ENCODE measurements at places on chromosomes 7 and 10. TPM values are rescaled to one million over a fixed set of nuclear protein-coding genes. Genes with fewer than 3 reads are reported as not detected.

Gene LRRC4
- 0.39 TPM for total RNA-seq

Gene PSTK
- total RNA-seq = 6.3 TPM

GRCh38 chr7:28586736-28587135 lies 174.4 kb downstream of the CREB5 start:
- no peak overlapping the region for H3K27ac ChIP-seq
- no peaks in the 10 kb centered on the region for H3K27me3 ChIP-seq
- DNase-seq = no peak
- no peak overlapping the region for H3K4me3 ChIP-seq
- H3K4me1 ChIP-seq = no peaks in the 10 kb centered on the region

GRCh38 chr7:70710011-70710480 lies 421.9 kb upstream of the GALNT17 start:
- no peaks in the 10 kb centered on the region for H3K36me3 ChIP-seq
- no peak overlapping the region for H3K4me3 ChIP-seq
- no peaks in the 10 kb centered on the region for H3K27me3 ChIP-seq
- no peaks in the 10 kb centered on the region for H3K4me1 ChIP-seq
- H3K27ac ChIP-seq = no peak overlapping the region
- DNase-seq = no peak

DNA sequence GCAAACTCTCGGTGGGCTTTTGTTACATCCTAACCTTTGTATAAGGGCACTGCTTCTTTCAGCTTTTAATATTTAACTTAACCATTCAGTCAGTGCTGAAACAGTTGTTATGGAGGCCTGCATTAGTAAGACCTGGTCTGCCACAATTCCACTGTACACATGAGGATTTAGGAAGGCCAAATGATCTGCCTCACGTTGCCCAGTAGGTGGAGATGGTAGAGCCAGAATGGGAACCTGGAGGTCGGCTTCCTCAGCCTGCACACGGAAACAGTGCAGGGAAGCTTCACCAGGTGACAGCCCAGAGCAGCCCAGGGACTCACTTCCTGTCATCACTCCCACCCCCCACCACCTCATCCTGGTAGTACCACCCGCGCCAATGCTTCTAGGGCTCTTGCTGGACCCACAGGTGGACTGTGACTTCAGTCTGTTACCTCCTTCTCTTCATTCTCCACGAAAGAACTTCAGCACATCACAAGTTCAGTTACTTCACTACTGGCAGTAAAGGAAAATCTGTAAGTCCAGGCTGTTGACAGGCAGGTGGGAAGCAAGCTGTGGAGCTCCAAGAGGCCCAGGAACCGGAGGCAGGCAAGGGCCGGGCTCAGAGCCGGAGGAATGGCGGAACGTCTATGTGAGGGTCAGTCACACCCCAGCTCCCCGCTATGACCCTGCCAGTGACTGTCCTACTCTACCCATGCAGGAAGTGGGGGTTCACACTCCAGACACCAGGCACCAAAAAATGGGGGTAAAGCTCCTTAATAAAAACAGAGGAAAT lies 480.3 kb upstream of the C7orf33 start:
- no peaks in the 10 kb centered on the region for H3K36me3 ChIP-seq
- H3K27me3 ChIP-seq = no peaks in the 10 kb centered on the region
- DNase-seq = no peak
- no peak overlapping the region for H3K4me3 ChIP-seq
- no peaks in the 10 kb centered on the region for H3K4me1 ChIP-seq

DNA sequence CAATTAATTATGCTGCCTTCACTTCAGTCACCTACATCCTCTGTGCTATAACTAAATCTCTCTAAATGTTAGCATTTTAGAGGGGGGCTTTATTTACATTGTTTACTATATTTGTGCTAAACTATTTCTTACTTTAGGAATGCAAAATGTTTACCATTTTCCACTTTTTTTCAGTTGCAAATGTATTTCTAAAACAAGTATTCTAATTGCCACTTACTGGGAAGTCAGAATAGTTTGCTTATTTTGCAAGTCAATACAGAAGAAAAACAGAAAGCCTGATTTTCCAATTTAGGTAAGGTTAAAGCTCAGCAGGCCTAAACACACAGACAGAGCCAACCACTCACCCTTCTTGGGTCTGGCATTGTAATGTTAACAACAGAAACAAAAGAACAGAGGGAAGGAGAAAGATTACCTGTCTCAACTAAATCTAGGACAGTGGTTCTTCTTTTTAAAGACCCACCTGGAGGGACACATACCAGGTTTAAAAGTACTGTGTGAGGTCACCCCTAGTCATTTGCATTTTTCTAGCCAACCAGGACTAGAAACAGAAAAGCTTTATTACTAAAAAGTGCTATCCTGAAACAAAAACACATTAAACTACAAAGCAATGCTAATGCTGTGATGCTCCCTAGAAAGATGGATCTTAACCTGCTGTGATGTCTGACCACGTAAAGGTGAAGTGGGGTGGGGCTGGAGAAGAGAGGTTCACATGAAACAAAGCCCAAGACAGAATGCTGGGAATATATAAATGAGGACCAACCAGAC lies 178.2 kb downstream of the SLC25A13 start:
- H3K27me3 ChIP-seq = no peaks in the 10 kb centered on the region
- no peak overlapping the region for H3K27ac ChIP-seq
- no peak for DNase-seq
- peaks cover 6% of the 10 kb centered on the region for H3K4me1 ChIP-seq
- H3K4me3 ChIP-seq = no peak overlapping the region

DNA sequence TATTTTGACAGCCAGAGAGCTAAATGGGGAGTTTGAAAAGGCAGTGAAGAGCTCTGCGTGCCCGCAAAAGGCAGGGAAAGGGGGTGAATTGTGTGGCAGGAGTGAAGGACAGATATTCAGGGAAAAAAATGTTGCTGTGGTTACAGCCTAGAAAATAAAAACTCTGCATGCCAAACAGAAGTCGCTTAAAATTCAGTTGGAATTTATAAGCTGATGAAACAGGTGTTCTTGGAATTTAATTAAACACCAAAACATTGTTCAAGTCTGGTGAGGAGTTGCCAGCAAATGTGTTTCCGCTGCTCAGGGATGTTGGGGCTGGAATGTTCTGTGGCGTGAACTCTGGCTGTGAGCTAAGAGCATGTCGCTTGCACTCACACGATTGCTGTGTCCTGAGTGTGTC lies 169.3 kb downstream of the ADRA2A start:
- H3K4me1 ChIP-seq = no peaks in the 10 kb centered on the region
- no peaks in the 10 kb centered on the region for H3K27me3 ChIP-seq
- no peak overlapping the region for H3K4me3 ChIP-seq
- no peaks in the 10 kb centered on the region for H3K36me3 ChIP-seq
- H3K27ac ChIP-seq = no peak overlapping the region

DNA sequence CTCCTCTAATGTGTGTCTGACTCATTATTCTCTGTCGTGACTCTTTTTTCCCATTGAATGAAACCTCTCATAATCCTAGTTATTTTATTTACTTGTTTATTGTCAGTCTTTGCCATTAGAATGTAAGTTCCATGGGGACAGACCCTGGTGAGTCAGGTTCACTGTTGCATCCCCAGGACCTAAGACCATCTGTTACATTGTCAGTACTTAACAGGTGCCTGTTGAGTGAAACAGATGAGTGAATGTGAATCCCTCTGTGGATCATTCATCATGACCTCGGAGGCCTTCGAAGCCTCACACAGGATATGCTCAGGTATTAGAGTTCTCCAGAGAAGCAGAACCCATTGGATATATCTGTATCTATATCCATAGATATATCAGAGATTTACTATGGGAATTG lies 120.1 kb downstream of the PFKFB3 start:
- no peak overlapping the region for H3K27ac ChIP-seq
- H3K4me1 ChIP-seq = no peaks in the 10 kb centered on the region
- H3K27me3 ChIP-seq = no peaks in the 10 kb centered on the region
- DNase-seq = no peak
- H3K4me3 ChIP-seq = no peak overlapping the region

GRCh38 chr7:39656415-39656814 lies 33.0 kb downstream of the RALA start:
- no peak for DNase-seq
- no peak overlapping the region for H3K27ac ChIP-seq
- no peaks in the 10 kb centered on the region for H3K27me3 ChIP-seq
- no peak overlapping the region for H3K4me3 ChIP-seq
- no peaks in the 10 kb centered on the region for H3K36me3 ChIP-seq
- peaks cover 5% of the 10 kb centered on the region for H3K4me1 ChIP-seq

DNA sequence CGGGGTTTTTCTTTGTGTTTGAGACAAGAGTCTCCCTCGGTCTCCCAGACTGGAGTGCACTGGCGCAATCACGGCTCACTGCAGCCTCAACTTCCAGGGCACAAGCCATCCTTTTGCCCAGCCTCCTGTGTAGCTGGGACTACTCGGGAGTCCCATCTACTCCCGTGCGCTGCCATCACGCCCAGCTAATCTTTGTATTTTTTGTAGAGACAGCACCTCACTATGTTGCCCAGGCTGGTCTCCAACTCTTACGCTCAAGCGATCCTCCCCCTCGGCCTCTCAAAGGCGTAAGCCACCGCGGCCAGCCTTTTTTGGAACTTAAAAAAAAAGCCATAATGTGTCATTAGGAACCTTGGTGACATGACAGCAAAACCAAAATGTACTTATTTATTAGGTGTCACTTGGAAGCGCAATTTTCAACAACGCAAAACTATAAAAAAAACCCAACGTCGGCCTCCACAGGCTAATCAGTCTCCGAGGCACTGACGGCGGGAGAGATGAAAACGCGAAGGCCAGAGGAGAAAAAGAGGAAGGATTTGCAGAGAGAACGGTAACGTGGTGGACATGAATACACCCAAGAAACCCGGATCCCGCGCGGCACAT lies 911 bp upstream of the HNRNPH3 start:
- peak; percentile 52 for DNase-seq
- peak overlapping the region; percentile 99 for H3K27ac ChIP-seq
- peaks cover 41% of the 10 kb centered on the region for H3K4me1 ChIP-seq

DNA sequence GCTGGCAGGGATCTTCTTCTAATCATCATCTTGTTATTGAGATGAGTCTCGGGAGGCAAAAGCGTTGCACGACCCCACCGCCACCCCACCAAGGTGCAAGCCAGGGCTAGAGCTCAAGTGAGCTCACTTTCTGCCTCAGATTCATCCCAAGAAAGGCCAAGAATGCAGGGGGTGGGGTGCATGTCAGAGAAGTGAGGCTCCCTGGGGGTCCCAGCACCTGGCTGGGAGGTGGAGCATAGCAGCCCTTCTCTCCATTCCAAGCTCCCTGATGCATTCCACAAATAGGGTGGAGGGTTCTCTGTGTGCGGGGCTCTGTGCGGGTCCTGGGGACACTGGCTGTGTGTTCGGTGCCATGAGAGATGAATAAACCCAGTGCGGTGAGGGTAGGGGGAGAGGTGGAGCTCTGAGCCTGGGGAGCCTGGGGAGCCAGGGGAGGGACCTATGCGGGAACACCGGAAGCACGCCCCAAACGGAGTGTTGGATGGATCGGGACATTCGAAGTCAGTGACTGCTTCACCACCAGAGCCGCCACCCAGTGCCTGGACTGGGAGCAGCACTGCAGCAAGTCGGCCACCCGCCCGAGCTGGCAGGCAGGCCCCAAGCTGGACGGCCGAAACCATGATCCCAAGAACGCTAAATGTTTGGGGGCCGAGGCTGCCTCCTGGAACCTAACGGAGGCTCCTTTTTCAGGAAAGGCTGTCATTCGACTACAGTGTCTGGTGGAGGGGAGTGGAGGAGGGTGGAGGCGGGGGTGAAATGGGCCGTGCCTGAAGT lies 17.9 kb upstream of the HMX3 start:
- no peaks in the 10 kb centered on the region for H3K36me3 ChIP-seq
- no peak for DNase-seq
- no peaks in the 10 kb centered on the region for H3K4me1 ChIP-seq
- no peak overlapping the region for H3K4me3 ChIP-seq
